M059J (cell line): ENCODE measurements at places on chromosomes 12 and 14. TPM values are rescaled to one million over a fixed set of nuclear protein-coding genes. Genes with fewer than 3 reads are reported as not detected.
A peak's percentile ranks its signal among the peaks of the same experiment; 100 is the strongest.

DNA sequence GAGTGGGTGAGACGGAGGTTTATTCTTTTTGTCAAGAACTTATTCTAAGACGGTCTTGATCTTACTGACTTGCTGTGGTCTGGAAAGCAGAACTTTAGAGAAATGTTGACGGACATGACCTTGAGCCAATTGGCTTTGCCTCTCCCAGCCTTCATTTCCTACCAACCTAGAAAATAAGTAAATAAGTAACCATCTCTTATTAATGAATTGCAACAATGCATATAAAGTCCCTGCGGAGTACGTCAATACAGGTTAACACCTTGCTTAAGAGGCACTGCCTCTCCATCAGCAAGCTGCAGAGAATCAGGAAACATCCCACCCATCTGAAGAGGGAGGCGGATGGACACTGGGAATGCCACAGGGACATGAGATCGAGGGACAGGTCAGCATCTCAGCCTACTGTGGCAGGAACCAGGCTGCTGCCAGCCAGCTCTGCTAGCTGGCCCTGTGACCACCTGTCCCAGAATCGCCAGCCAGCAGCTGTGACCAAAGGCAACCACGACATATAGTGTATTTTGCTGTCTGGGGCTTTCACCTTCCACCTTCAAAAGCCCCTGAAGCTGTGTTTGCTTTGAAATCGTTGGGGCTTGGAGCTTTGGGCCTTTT, 208.3 kb downstream of the BCL11B start:
- DNase-seq, result no peak

- no peak for DNase-seq
Measured at GRCh38 chr12:54602661-54603060, 14.2 kb upstream of the PPP1R1A start.

GRCh38 chr12:4914720-4915119, 5.0 kb downstream of the KCNA1 start:
- DNase-seq, result no peak

DNA sequence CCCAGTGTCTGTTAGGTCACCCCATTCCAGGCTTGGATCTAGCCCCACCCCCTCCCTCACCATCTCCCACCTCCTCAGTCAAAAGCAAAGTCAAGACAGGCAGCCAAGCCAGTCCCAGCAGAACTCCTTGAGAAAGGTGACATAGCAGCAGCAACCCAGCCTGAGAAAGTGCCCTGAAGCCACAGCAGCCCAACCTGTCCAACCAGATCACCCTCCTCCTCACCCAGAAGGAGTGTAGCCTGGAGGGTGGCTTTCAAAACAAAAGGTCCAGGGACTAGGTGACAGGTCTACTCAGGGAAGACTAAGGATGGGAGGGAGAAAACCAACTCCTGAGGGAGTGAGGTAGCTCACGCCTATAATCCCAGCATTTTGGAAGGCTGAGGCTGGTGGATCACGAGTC, 5.2 kb downstream of the RAB15 start:
- DNase-seq, result no peak

DNA sequence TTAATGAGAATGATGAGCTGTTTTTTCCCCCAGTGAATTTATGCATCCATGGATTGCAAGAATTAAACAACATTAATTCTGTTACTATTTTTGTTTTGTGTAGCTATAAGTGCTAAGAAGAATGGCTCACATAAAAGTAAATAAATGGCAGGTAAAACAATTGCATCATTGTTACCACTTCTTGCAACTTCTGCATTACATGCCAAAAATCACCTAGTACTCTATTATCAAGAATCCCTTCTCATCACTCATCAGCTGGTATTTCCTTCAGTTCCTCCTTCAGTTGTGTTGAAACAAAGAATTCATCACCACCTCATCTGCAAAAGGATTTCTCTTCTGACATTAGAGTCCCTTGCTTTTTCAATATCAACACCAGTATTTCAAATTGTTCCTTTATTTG, 773 bp downstream of the A2M start:
- no peak for DNase-seq

DNA sequence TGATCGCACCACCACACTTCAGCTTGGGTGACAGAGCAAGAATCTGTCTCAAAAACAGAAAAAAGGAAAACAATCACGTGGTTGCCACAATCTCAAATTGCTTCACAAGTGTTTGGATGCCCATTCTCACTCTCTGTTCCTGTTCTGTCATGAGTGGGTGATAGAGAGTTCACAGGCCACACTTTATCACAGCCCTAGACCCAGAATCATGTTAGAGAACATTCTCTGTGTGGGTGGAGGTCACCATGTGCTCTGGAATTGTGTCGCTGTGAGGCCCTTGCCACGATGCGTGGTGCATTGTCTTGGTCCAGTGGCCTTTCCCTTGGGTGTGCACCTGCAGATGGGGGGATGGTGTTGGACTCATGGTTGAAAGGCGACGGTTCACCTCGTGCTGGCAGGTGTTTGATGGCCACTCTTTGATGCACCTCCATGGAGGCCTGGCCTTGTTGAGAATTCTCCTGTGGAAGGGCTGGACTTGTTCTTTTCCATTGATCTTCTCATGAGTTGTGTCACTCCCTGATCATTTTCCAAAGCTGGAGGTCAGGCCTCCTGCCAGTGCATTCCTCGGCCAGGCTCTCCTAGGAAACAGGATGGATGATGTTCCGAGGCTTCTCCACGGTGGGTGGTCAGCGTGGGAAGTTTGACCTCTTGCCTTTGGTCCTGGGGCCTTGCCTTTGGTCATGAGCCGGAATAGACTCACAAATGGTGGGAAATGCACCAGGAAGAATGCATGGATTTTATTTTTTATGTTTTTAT, 91.9 kb downstream of the SLC24A4 start:
- no peak for DNase-seq

DNA sequence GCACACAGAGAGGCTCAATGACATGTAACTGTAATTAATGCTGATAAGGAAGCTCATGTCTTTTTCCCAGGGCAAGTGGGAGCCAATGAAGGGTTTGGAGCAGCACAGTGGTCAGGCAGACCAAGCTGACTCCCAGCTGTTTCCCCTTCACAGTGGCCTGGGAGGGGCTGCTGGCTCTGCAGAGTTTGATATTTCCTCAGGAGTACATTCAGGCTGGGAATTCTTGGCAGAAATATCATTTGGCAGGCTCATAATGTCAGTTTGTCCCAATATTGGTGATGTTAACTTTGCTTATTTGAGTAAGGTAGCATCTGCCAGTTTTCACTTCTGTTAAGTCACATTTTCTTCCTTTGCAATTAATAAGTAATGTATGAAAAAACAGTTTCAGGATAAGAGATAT, 247.0 kb downstream of the EMP1 start:
- DNase-seq, result no peak

The OR6C2 gene
- total RNA-seq, result not detected in 2 replicates

- no peak for DNase-seq
Measured at GRCh38 chr12:55760663-55761062, 17.7 kb downstream of the GDF11 start.

DNA sequence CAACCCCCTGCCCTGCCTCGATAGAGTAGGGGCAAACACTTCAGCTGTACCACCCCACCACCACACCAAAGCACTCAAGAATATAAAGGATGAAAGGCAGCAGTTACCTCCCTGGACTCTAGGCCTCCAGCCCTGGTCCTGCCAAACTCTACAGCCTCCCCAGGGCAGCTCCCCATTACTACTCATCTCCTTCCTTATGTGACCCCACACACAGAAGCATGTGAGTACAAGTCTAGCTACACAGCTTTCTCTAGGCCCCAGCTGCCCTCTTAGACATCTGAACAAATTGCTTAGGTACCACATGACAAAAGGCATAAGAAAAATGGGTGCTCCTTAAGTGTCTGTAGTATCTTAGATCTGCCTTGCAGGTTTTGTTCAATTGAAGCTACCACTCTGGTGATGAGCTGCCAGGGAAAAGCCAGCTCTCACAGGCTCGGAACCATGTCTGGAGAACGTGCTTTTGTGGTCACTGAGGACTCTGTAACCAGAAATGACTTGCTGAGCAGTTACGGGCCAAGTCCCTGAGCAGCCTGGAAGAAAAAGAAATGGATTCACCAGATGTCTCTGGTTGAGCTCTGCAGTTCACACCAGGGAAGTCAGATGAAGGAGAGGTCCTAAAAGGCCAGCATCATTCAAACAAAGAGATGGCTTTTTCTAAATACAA, 32.8 kb downstream of the FMNL3 start:
- DNase-seq, result peak; percentile 18

The PIANP gene
- total RNA-seq, result 0.12 TPM in 1 of 2 replicates, not detected in the other

The RHEBL1 gene
- 2.5 and 4.5 TPM in 2 replicates for total RNA-seq

The TBC1D30 gene
- total RNA-seq, result 0.52 and 3.2 TPM in 2 replicates

GRCh38 chr12:87556985-87557384, 472.2 kb downstream of the C12orf50 start:
- no peak for DNase-seq

DNA sequence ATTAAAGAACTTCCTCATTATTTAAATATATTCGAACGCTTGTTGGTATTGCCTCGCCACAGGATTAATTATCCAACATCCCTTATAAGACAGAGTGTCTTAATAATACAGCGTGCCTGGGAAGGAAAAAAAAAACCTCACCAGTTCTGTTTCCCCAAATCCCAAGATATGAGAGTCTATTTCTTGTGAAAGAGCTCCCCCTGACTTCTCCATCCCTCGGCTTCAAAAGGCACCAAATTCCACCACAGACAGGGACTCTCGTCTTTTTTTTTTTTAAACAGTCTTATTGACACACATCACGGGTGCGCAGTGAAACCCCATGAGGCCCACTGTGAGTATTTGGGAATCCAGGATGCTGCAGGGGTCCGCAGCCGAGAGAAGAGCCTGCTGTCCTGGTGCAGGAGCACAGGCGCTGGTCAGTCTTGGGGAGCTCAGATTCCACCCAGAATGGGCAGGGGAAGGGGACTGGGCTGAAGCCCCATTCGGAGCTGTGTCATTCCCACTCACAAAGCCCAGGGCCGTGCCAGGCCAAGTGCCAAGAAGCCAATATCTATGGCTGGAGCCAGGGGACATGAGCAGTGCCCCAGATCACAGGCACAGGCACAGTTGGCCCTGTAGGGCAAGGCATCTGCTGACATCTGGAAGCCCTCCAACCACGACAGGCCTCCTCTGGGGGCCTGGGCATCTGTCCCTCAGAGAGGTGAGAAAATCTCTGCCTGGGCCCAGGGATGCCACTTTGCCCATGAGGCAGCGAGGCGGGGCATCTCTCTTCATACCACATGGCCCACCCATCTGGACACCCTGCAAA, 71.9 kb downstream of the BCL11B start:
- no peak for DNase-seq

DNA sequence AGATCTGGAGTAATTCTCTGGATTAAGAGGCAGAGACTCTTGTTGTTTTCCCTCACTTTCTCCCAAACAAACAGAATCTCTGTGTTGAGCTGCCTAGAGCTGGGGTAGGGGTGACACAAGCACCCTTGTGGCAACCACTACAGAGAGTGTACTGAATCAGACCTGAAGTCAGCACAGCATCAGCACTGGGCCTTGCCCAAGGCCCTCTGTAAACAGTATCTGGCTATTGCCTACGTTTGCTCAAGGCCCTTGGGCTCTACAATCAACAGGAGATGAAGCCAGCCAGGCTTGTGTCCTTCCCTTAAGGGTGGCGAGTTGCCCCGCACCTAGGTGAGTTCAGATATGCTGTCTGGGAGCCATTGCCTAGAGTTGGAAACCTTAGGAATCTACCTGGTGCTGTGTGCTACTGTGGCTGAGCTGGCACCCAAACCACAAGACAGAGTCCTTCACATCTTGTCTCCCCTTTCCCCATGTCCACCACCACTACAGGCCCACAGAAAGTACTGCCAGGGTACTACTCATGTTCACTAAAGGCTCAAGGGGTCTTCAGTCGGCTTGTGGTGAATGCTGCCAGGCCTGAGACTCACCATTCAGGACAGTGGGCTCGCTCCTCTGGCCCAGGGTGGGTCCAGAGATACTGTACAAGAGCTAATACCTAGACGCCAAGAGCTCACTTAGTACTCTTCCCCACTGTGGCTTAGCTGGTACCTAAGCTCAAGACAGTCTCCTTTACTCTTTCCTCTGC, 206.8 kb downstream of the SYNE2 start:
- no peak for DNase-seq

The LGALS3 gene
- total RNA-seq, result 56.2 and 80.1 TPM in 2 replicates

- DNase-seq, result peak; percentile 70
Measured at GRCh38 chr12:11959117-11959823, 111.5 kb upstream of the BCL2L14 start.

The SDSL gene
- total RNA-seq, result 4.2 and 6.7 TPM in 2 replicates

DNA sequence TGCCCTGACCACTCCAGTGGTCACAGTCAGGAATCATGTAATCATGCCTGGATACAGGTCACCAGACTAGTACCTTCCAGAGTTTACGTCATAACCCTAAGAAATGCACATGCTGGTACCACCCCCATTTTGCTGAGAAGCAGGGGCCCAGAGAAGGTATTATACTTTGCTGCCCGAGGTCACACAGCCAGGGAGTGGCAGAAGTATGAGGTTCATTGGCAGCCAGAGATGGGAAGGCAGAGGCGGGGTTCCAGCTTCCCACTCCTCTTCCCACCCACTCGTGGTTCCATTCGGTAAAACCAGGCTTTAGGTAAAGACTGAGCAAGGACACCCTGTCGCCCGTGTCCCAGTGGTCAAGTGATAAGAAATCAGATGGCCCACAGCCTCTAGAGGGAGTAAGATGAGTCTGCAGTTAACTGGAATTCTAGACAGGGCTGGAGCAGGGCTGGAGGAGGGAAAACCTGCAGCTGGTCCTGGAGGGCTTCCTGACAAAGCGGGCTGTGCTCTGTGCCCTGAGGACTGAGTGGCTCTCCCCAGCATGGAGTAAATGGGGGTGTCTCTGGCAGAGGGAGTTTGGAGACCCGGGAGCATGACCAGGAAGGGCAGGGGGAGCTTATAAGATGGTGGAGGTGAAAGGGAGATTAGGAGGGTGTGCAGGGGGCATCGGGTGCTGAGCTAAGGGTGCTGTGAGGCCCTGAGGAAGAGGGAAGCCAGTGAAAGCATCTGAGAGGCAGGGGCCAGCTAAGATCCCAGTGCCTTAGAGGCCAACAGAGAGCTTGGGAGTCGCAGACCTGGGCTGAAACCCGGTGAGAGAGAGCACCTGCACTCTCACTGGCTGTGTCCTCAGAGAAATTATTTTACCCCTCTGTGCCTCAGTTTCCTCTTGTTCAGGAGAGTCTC, 5.7 kb downstream of the FAM222A start:
- peak; percentile 25 for DNase-seq

DNA sequence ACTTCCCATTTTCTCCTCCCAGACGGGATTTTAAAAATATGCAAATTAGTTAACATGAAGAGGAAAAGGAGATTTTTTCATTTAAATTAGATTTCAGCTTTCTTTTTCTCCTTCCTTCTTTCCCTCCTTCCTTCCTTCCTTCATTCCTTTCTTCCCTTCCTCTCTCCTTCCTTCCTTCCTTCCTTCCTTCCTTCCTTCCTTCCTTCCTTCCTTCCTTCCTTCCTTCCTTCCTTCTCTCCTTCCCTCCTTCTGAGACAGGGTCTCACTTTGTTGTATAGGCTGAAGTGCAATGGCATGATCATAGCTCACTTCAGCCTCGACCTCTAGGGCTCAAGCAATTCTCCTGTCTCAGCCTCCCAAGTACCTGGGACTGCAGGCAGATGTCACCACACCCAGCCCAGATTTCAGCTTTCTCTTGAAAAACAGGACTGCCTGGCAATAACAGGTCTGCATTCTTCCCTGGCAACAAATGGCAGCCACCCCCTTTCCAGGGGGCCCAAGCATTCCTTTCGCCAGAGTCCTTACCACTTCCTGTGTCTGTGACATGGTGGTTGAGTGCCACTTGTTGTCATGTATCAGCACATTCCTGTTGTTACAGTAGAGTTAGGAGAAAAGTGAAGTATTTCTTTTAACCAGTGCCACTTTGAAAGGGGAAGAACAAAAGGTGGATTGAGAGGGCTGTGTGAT, 119.1 kb downstream of the PTPN11 start:
- DNase-seq, result peak; percentile 88

The RASSF8 gene
- total RNA-seq, result 35.9 and 41.2 TPM in 2 replicates
